Activated CD4-positive, alpha-beta T cell treated with anti-CD3 and anti-CD28 coated beads, Interleukin-2, amount 50 U/mL, for 48 hours (primary cell): ENCODE measurements at places on chromosomes 3 and 15.

GRCh38 chr15:63040509-63040908 lies 2.0 kb upstream of the TPM1 start:
- no peak for DNase-seq

DNA sequence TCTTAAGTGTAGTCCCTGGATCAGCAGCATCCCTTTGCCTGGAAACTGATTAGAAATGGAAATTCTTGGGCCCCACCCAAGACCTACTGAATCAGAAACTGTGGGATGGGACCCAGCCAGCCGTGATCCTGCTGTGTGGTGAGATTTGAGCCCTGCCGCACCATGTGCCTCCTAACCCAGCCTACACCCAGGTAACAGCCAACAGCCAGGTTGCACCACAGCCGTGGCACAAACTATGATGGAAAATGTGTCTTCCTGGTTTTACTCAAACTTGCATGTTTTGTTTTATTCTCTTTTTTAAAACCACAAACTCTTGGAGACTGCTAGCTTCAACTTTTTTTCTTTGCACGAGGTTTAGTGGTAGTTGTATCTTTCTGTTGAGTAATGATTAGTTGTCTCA lies 2.6 kb downstream of the LIMD1 start:
- DNase-seq, result peak; percentile 47

DNA sequence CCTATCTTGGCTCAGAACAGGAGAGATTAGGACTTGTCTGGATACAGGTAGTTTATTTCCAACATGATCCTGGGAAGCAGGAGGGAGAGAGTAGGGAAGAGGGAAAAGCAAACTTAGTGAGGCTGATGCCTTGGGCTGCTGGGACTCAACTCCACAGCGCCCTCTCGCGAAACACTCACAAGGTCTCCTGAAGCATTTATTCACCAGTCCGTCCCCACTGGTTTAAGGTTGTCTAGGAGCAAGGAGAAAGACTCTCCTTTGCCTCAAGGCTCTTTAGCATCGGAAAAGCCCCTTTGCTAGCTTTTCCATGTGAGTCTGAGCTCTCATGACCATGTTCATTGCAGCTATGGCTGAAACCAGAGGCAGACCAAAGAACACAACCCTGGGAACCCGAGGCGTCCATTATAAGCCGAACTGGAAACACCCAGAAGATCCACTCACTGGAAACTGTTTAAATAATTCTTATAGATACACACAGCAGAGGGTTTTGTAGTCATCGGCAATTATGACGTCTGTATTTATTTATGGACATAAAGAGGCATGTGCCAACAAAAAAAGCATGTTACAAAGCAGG lies 244.5 kb downstream of the CD47 start:
- peak; percentile 45 for DNase-seq

- DNase-seq, result no peak
Measured at GRCh38 chr3:13391308-13391707, 28.8 kb downstream of the NUP210 start.

DNA sequence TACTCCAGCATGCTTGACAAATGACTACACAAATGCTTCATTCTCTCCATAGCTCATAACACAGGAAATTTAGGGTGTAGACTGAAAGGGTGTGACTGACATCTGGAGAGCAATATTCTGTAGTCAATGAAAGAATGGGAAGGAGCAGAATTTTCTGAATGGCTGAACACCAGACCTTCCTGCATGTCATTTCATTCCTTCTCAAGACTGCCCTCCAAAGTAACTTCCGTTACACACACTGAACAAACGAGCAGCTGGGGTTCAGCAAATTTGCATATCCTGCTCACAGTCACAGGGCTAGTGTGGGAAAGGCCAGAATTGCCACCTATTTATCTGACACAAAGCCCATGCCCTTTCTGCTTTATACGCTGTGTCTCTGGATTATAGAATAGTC lies 325.0 kb upstream of the CFAP20DC start:
- no peak for DNase-seq

DNA sequence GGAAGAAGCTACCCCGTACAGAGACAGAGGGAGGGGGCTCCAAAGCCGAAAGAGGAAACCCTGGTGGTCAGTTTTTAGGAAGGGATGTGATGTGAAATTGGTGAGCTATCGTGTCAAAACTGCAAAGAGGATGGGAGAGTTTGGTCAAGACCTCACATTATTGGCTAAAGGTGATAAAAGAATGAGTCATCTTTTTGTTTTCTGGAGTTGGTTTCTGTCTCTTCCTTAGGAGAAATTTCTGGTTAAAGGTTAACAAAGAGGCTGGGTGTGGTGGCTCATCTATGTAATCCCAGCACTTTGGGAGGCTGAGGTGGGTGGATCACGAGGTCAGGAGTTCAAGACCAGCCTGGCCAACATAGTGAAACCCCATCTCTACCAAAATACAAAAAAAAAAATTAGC lies 217.8 kb upstream of the CBLB start:
- no peak for DNase-seq
